ENCODE measurements at places on chromosomes 11 and 22.

DNA sequence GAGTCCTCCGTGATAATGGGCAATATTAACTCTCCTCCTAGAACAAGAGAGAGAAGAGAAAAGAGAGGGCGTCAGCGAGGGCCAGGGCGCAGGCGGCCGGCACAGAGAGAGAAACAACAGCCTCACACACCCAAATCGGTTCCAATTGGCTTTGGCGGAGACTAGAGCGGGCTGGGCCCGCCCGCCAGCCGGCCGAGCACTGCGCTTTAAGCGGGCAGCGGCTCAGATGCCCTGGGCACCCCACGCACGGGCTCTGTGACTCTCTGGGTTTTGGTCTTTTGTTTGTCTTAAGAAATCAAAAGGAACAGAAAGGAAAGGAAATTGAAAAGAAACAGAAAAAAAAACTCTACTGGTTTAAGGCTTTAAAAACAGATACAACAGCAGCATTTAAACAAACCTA lies 17.0 kb downstream of the SLC22A12 start:
- DNase-seq, result no peak

GRCh38 chr22:40423882-40424640 lies 53.7 kb downstream of the SGSM3 start:
- DNase-seq, result no peak

DNA sequence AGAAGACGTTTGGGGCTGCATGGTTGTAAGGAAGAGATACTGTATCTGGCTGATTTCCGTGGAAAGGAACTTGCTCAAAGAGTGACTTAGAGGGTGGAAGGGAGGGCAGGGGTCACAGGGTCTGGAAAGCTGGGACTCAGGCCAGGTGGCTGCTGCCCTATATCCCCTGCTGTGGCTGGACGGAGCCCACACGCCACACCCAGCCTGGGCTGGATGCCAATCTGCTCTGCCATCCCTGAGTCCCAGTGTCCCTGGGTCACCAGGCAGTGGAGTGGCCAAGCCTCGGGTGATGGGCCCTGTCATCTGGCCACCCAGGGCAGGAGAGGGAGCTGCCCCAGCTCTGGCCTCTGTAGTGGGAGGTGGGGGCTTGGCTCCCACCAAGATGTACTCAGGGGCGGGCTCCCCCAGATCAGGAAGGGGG lies 26.5 kb upstream of the KRTAP5-7 start:
- DNase-seq, result no peak

- no peak for DNase-seq
Measured at GRCh38 chr11:12216041-12216451, 105.7 kb downstream of the MICAL2 start.

DNA sequence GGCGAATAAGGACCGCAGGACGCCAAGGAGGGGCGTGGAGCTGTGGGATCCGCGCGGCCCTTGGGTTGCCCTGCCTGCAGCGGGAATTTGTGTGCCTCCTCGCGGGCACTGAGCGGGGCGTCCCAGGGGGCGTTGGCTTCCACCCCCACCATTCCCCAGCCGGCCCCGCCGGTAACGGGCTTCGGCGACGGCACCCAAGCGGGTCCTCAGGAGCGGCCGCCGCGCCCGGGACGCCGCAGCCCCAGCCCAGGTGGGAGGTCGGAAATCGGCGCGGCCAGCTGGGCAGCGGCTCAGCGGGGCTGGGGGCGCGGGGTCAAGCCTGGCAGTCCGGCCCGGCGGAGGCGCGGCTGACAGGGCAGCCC lies 320 bp downstream of the CLTCL1 start:
- peak; percentile 46 for DNase-seq

DNA sequence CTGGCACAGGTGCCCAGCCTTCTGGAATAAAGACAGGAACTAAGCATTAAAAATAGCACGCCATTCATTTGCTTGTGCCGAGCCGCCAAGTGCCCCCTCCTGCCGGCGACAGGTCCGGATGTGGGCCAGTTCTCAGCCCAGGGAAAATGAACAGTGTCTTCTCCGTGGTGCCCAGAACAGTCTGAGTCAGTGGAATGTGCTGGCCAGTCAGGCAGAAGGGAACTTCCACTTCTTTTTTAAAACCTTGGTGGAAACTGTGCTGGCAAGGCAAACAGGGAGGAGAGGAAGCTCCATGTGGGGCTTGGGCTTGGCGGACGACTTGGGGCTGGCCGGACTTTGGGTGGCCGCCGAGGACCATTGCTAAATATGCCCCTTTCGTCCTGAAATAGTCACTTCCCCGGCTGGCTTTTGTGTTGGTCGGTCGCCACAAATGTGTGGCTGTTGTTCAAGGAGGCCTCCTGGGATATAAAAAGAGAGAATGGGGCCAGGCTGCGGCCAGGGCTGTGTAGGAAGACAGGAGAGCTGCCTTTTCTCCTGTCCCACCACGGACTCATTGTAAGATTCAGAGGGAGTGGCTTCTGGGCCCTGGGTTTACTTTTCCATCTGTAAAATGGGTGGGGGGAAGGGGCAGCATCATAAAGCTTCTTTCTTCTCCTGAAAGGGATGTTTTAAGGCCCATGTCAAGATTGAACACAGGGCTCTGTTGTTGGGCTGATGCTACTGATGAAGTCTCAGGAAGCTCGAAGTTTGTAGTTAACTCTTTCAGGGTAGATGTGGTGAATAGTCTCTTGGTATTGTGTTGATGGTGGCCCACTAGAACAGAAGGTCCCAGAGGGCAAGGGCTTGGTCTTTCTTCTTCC lies 101.0 kb downstream of the PTPRJ start:
- DNase-seq, result no peak

DNA sequence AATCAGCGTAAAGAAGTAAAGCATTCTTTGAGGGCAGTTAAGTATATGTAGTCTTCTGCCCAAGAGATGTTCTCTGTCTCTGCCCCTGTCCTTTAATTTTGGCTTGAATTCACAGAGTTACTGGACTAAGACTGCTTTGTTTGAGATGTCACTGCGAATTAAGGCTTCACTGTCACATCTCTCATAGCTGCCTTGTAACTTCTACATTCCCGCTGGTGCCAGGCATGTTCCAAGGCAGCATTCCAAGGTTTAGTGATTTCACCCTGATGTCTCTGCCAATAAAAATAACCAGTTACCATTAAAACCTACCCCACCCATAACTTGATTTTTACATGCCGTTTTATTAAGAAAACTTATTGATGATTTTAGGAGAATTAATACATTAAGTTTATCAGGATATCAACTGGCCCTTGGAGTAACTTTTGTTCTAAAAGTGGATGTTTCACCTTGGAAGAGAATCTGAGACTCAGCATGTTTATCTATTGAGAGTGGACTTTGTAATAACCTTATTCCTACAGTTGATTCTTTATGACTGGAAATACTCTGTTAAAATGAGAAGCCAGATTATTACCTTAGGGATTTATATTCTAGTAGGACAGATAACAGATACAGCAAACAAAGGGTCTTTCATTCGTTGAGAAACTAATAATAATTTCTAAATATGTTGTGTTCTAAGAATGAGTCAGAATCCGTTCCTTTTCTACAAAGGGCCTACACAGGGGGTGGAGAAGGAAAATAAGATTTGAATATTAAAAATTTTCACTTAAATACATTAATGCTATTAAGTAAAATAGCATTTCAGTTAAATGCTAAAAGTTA lies 110.2 kb downstream of the UVRAG start:
- DNase-seq, result no peak

DNA sequence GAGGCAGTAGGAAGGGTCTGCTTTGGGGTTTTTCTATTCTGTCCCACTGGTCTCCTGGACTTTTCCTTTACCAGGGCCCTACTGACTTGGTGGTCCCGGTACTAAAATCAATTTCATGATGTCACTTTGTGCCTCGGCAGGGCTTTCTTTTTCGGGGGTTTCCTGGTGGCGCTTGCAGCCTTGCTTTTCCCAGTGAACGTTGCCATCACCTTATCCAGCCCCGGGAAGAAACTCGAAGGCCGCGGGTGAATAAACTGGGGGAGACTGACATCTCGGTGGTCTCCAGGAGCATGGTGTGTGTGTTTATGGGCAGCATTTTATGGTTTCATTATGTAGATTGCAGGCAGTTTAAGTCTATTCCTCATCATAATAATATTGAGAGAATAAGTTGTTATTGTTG lies 84.4 kb downstream of the KCNQ1 start:
- DNase-seq, result no peak

DNA sequence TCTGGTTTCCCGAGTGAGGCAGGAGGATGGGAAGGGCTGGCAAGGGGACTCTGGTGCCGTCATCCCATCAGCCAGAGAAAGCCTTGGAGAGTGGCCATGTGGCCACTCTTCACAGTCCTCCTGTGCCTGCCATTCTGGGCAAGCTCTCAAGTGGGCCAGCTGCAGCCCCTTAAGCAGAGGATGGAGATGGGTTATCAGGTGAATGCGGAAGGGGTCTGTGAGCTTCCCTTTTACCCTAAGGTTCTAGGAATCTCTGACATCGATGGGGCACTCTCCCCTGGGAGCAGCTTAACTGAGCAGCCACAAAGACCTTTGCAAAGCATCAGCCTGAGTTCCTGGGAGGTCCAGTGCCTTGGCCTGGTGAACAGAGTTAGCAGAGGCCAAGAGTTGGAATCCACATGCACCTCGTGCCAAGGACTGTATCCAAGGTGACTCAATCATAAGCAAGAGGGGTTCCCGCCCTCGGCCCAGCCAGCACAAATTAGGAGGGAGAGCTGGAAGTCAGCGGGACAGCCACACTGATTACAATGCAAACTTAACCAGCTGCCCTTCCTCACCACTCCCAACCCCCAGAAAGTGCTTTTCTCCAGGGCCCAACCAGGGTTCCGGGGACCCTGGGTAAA lies 193.6 kb downstream of the BUD13 start:
- DNase-seq, result no peak

- no peak for DNase-seq
Measured at GRCh38 chr22:24685531-24686190, 82.7 kb downstream of the GGT1 start.

DNA sequence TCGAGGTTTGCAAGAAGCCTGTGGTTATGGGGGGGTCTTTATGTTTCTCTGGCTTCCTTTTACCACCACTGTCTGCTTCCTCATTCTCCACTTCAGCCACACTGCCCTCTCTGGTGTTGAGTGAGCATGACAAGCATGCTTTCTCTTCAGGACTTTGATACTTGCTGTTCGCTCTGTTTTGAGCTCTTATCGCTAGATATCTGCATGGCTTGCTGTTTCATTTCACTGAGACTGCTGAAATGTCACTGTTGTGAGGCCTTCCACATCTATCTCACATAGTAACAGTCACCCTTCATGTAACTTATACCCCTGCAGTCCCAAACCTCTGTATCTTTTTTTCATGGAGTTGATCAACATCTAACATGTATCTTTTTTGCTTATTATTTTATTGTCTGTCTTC lies 59.8 kb downstream of the TMEM135 start:
- peak; percentile 13 for DNase-seq

DNA sequence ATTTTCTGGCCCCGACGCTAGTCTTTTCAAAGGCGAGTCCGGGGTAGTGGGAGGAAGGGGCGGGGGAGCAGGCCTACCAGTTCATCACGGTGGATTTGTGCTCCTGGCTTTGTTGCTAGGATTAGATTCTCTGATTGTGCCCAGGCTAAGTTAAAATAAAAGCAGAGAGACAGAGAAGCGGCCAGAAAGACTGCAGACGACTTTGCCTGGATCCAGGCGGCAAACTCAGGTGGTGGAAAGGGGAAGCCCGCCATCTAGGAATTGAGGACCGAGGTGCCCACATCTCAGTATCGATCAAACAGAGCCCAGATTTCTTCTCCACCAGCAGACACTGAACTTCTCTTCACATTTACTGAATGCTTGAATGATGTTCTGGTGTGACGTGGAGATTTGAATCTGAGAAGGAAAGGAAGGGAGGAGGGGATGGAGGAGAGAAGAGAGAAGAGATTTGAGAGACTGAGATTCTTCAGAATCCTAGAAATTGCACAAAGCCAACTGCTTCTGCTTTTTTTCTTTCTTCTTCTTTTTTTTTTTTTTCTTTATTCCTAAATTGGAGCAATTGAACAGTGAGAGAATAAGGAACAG lies 2.7 kb downstream of the FAT3 start:
- DNase-seq, result no peak

- DNase-seq, result no peak
Measured at GRCh38 chr22:29713156-29713727, 6.6 kb upstream of the CABP7 start.

DNA sequence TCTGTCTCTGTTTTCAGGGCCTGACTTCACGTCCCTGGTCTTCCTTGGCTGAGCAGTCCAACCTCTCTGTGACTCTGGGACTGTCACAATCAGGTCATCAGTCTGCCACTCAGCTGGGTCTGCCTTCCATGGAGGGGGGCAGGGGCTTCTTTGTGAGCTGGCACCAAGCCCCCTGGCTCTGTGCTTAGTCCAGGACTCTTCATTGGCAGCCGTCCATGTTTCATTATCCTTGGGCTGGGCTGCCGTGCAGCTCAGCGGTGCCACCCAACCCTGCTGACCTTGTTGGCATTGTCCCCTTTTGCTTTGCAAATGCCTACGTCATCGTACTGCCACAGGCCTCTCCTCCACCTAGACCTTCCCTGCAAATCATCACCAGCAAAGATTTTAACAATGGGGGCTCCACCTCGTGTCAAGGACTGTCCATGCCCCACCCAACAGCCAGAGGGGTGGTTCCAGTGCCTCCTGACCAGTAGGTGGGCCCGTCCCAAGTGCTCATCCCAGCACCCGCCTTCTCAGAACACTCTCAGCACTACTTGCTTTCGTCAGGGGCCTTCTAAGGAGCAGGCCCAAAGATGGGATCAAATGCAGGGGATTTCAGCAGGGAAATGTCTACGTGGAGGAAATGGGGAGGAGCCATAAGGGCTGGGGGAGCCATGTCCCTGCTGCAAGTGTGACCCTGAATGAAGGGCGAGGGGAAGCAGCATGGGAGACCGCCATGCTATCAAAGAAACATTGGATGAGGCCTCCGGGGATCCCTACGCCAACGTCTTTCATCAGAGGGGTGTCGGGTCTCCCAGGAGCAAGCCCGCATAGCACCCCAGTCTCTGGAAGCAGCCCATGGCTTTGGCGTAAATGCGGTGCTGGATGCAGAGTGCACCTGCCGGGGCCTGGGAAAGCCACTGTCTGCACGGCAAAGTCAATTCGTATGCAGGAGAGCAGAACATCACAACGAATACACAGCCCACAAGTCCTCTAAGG lies 18.2 kb downstream of the KRTAP5-6 start:
- DNase-seq, result no peak

GRCh38 chr11:118007040-118007439 lies 20.8 kb downstream of the IL10RA start:
- no peak for DNase-seq

DNA sequence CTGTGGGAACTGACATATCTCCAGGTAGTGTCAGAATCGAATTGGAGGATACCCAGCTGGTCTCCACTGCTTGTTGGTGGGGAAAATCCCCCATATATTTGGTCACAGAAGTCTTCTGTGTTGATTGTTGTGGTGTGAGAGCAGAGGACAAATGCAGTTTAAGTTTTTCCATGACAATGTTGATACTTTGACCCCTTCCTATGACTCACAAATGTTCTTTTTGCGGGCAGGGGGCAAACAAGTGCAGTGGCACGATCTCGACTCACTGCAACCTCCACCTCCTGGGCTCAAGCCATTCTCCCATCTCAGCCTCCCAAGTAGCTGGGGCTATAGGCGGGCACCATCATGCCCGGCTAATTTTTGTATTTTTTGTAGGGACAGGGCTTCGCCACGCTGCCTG lies 7.4 kb upstream of the PATL1 start:
- no peak for DNase-seq

- DNase-seq, result no peak
Measured at GRCh38 chr22:17472932-17473331, 90.4 kb upstream of the SLC25A18 start.

- no peak for DNase-seq
Measured at GRCh38 chr11:46465683-46466082, 74.1 kb upstream of the CHRM4 start.
